NCI-H1436 (cell line): ENCODE measurements at places on chromosomes 3 and 15.
A peak's percentile ranks its signal among the peaks of the same experiment; 100 is the strongest.

GRCh38 chr3:23856286-23856685 lies 50.5 kb downstream of the UBE2E1 start:
- no peak for DNase-seq

- no peak for DNase-seq
These were observed 4.0 kb downstream of the INAFM2 start for GRCh38 chr15:40327457-40327856.

- no peak for DNase-seq
These were observed 34.8 kb downstream of the UBE2E1 start for GRCh38 chr3:23840521-23840920.

GRCh38 chr15:82044373-82045178 lies 1.2 kb downstream of the MEX3B start:
- DNase-seq, result peak; percentile 23

DNA sequence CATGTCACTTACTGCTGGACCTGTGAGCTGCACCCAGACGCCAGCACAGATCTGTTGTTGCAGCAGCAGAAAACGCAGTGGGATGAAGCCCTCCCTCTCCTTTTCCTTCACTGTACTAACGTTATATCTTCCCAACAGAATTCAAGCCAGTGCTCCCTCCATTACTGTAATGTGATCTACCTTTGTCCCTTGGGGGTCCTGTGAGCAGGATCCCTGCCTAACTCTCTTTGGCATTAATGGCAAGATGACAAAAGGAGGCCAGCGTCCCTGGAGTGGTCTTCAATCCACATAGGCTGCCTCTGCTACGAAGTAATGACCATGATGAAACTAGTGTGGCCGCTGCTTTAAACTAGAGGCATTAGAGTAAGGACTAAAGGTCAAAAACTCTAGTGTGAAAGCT lies 69.3 kb upstream of the SOX14 start:
- DNase-seq, result no peak

- DNase-seq, result peak; percentile 7
These were observed 244.1 kb upstream of the PDZRN3 start for GRCh38 chr3:73868688-73869315.

GRCh38 chr3:150391161-150391560 lies 16.9 kb upstream of the TSC22D2 start:
- no peak for DNase-seq

DNA sequence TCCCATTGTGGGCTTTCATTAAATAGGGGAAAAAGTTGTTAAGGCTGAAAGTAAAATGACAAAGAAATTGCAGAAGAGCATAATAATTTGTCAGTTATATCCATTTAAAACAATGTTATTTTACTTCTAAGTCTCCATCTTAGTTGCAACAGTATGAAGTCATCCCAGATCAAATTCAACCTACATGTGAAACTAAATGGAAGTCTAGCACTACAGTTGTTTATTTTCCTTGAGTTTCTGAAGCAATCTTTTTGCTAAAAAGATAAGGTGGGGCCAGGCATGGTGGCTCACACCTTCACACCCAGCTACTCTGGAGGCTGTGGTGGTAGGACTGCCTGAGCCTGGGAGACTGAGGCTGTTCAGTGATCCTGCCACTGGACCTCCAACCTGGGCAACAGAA lies 80.2 kb downstream of the DPH6 start:
- DNase-seq, result no peak

DNA sequence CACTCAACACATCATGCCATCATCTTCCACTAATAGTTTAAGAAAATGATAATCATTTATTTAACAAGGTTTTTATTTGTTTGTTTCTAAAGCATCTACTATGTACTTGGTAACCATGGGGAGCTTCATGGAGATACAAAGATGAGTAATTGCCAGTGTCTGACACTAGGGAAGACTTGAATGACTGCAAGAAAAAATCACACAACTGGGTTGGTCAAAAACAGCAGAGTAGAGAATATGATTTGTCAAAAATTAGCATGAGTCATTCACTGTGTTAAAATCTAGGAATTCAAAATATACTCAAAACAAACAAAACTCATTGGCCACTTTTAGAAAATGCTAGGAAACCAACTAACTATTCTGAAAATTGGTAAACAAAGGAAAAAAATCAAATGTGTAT lies 6.3 kb downstream of the BNC1 start:
- DNase-seq, result no peak
